CD4-positive, alpha-beta T cell (primary cell): ENCODE measurements at places on chromosomes 16 and 17.
A peak's percentile ranks its signal among the peaks of the same experiment; 100 is the strongest.

GRCh38 chr16:68091380-68092261 lies 6.5 kb downstream of the NFATC3 start:
- DNase-seq, result no peak

- DNase-seq, result no peak
Measured at GRCh38 chr16:69520800-69521602, 44.8 kb upstream of the NFAT5 start.

DNA sequence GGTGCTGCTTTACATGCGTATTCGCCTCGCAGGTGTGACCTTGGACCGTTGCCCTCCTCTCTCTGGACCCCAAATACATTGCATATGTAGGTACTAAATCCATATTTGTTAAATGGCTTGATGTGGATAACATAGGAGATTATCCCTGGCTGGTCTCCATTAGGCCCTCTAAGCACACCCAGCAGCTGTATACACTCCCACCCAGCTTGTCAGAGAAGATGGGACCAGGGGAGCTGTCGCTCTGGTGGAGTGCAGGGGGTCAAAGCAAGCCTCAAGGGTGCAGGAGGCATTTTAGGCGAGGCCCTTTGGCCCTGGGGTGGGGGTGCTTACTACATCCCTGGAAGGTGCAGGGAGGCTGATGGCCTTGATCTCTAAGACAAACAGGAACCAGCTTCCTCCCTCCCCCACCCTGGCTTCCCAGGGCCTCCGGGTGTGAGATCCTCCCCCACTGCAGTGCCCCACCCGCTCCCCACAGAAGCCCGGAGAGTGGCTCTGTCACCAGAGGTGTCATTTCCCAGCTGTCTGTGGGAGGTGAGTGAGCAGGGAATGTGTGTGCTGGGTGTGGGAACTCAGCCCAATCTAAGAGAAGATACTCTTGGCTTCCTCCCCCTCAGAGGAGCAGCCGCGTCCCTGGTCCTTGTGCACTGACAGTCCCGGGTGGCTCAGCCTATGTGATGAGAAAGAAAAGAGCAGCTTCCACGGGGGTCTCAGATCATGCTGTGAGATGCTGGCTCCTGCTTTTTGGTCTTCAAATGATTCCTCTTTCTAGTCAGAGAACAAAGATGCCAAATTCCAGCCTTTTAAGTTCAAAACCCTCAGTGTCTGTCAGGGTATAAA lies 1.4 kb upstream of the VAMP2 start:
- DNase-seq, result peak; percentile 53

DNA sequence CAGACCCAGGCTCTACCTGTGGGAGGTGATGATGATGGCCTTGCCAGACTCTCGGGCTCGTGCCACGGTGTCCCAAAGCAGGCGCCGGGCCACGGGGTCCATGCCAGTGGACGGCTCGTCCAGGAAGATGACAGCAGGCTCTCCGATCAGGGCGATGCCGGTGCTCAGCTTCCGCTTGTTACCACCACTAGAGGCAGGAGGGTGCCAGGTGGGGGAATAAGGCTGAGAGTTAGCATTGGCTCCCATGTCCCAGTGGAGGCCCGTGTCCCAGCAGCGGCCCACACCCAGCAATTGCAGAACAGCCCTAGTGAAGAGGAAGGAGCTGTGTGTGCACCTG lies 10.3 kb upstream of the RNPS1 start:
- DNase-seq, result no peak

DNA sequence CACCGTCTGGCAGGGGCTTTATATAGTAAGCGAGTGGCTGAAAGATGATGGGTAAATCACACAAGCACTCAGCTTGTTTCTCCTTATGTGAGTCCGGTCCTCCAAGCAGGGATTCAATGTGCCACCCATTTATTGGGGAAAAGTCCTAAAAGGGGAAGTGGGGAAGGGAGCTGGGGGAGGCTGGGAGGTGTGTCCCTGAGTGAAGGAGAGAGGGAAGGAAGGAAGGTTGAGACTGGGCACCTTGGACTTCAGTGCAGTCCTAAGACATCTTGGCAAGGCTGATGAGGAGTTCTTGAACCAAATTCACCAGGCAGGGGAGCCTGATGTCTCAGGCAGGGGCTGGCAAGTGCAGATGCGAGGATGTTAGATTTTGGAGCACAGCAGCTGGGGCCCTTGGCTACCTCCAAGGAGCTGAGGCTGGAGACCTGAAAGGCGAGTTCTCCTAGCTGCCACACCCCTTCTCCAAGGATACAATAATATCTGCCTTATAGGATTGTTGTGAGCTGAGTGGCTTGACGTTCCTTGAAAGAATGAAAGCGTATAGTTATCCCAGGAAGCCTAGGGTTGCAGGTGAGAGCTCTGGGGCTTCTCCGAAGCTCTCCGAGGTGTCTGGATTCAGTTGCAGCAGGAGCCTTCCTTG lies 23.0 kb upstream of the CYLD start:
- no peak for DNase-seq

DNA sequence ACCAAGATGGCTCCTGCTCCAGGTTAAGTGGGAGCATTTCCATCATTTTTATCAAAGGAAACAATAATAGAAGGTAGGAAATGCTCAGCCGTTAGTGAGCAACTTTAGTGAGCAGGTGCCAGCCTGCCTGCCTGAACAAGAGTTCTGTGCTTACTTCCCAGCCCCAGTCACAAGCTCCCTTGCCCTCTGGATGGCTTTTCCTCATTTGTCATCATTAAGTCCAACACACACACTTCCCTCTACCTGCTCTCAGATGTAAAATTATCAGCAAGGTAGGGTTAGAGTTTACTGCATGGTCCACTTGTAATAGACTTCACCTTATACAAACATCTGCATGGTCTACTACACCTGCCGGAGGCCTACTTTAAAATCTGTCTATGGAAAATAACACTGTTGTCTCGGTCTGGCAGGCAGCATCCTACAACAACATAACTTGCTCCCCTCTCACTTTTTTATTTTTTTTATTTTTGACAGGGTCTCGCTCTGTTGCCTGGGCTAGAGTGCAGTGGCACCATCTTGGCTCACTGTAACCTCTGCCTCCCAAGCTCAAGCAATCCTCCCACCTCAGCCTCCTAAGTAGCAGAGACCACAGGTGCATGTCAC lies 12.7 kb downstream of the TEX2 start:
- DNase-seq, result no peak

- peak; percentile 34 for DNase-seq
Measured at GRCh38 chr17:47199627-47200324, 9.4 kb upstream of the MYL4 start.

DNA sequence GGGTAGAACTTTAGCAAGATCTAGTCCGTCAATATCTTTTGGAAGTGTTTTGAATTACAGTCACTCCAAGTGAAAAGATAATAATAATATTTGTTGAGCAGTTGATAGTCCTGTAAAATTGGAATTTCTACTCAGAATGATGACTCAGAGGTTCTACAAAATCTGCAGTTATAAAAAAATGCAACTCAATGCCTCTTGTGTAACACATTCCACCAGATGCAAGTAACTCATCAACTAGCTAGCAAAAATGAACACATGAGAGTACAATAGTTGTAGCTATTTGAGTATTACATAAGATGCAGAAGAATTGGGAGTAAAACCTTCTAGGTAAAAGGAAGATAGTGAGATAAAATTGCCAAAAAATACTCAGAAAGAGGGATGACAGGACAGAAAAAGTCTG lies 177.2 kb downstream of the CDH8 start:
- no peak for DNase-seq

- no peak for DNase-seq
Measured at GRCh38 chr16:20441191-20441590, 10.1 kb upstream of the ACSM2A start.

- no peak for DNase-seq
Measured at GRCh38 chr16:84957792-84958191, 53.5 kb downstream of the ZDHHC7 start.

- no peak for DNase-seq
Measured at GRCh38 chr16:309476-309875, 26.5 kb downstream of the PDIA2 start.

DNA sequence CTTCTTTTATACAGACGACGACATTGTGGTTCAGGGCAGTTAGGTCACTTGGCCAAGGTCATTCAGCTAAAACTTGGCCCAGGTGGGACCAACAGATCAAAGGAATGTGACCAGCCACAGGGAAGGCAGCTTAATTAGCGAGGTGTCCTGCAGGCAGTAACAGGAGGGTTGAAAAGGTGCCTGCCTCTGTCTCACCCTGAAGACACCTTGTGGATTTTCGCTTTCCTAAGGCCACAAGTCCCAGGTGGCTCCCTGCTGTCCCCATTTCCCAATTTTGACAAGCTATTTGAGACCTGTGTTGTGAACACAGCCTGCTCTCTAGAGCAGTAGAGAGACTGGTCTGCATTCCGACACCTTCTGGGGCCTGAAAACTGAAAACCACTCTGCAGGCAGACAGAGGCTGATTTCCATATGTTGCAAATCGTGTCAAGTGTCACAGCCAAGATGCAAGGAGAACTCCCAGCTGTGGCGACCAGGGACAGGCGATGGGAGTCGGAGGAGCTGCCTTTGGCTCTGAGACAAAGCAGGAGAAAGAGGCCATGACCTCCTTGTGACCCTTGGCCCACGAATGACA lies 593.1 kb upstream of the CDH5 start:
- DNase-seq, result no peak

- no peak for DNase-seq
Measured at GRCh38 chr16:70476272-70477020, 22.1 kb downstream of the FCSK start.

- DNase-seq, result no peak
Measured at GRCh38 chr17:38893607-38894006, 23.7 kb downstream of the LASP1 start.

GRCh38 chr17:1953831-1954230 lies 71.3 kb downstream of the RTN4RL1 start:
- no peak for DNase-seq

DNA sequence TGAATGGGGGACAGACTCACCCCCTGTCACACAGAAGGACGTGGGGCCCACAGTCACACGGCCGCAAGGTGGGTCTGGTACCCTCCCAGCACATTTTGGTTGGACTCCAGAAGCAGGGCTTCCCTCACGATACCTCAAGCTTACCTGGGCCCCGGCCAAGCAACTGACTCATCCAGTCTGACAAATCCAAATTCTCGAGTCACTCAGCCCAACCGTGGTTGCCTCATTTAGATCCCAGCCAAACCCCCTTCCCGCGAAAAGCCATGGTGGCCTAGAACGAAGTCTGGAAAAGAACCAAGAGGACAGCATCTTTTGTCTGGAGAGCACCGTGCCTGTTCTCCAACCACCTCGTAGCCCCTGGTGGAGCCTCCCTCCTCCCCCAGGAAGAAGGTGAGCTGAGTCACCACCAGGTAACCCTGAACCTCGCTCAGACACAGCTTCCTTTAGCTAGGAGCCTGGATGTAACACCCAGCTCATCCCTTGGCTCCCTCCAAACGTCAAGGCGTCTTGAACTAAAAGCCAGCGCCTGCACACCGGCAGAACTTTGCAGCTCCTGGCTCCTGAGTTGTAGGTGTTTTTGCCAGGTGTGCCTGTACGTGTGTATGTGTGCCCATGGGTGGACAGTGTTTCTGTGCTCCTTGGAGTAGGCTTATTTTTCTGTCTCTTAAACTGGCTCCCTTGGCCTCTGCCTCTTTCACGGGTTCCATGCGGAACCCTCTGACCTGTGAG lies 78.9 kb downstream of the CMIP start:
- no peak for DNase-seq

DNA sequence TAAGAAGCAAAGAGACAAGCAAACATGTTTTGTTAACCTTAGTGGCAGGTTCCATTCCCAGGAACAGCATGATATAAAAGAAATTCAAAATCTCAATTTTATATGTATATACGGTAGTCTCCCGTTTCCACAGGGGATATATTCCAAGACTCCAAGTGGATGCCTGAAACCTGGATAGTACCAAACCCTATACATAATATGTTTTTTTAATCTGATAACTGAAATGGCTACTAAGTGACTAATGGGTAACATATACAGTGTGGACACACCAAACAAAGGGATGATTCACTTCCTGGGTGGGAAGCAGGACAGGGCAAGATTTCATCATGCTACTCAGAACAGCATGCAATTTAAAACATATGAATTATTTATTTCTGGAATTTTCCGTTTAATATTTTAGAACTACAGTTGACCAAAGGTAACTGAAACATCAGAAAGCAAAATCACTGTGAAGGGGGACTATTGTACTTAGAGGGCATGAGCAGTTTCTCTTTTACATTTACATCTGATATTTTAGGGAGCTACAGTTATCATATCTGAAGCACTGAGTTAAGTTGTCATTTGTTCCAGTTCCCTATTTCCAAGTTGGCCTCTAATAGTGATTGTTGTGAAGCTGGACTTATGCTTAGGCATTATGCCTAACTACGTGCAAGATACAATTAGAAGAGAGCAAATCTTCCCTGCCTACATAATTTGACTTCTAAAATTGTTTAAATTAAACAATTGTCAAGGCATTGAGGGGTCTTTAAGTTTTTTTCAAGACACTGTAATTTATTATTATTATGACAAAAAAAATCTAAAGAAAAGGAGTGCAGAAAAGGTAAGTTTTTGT lies 34.1 kb upstream of the ABCA6 start:
- DNase-seq, result no peak

DNA sequence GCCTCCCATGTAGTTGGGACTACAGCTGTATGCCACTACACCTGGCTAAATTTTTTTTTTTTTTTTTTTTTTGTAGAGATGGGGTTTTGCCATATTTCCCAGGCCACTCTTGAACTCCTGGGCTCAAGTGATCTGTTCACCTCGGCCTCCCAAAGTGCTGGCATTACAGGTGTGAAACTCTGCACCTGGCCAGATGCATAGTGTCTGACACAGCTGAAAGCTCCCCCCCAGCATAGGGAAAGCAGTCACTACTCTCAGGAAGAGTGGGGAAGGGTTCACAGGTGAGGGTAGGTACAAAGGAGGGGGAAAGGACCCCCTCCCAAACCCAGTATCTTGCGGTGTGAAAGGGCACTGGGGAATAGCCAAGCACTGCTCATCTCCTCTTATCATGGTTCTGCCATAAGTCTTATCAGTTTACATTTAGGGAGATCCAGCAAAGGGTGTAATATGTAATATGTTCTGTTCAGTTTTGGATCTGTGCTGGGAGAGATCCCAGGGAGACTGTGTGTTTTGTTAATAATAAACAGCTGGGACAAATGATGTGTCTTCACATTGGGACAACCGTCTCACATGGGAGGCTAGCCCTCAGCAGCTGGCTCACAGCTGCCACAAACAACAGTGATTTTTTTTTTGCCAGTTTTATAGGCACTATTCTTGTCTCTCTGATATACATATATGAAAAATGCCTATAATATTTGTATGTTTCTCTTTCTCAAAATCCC lies 6.8 kb upstream of the CAVIN1 start:
- no peak for DNase-seq

- no peak for DNase-seq
Measured at GRCh38 chr17:81400996-81401722, 5.9 kb downstream of the BAHCC1 start.

GRCh38 chr16:15440852-15441251 lies 6.5 kb downstream of the BMERB1 start:
- no peak for DNase-seq

DNA sequence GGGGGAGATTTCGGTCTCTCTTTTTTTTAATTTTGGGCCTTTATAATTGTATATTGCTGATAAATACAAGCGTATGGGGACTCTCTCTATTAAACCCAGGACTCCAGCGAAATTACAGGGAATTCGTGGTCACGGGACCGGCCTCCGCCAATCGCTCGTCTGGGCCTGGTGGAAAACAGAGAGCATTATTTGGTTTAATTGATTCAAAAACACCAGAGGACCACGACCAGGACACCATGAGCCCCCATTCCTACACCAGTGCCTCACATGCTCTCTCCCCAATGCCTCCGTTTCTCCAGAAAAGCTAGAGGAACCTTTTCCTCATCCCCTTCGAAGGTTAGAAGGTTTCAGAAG lies at the start of gene HOXB2:
Gene HOXB2 (minus strand): TSS at position 88 of the 354 bp plus-strand sequence. CDS start 198 bp downstream, outside the sequence.
- no peak for DNase-seq
